Suppressor macrophage treated with lipopolysaccharide for 4 hours (primary cell): ENCODE measurements at places on chromosomes 7 and 10.

- DNase-seq = no peak
These were observed 332.8 kb downstream of the PLXNA4 start for GRCh38 chr7:132243463-132243862.

- no peak for DNase-seq
These were observed 6.0 kb downstream of the WIPF3 start for GRCh38 chr7:29812185-29812876.

- no peak for DNase-seq
These were observed 75.5 kb downstream of the ZNF777 start for GRCh38 chr7:149385195-149385950.

GRCh38 chr7:40232242-40232893, 97.6 kb downstream of the SUGCT start:
- DNase-seq = peak; percentile 68

DNA sequence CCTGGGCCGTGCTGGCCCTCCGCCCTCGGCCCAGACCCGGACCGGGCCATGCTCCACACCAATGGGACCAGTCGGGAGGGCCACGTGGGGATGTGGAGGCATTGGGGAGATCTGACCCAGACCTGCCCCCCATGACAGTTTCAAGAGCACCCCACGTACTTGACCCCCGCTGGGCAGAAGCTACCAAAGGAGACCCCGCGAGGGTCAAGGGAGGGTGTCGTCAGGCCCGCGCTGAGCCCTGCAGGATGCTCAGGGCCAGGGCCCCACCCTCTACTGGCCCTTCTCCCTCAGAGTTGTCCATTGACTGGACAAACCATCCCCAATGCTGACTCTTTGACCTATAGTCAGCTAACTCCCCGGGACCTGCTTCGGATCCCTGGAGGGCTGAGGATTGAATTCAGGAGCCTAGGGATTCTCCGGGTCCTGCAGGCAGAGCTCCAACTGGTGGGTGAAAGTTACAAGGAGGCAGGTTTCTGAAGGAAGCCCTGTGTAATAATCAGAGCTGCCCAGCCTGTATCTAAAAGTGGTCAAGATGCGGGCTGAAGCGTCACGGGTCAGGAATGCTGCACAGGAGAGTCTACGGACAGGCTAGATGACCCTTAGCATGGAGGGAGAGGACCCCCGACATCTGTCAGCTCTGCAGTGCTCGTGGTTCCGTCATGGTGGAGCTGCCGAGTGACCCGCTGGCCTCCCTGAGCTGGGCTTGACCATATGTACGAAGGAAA, 498 bp upstream of the CALHM2 start:
- no peak for DNase-seq
